ENCODE measurements at places on chromosomes 4 and X.
A peak's percentile ranks its signal among the peaks of the same experiment; 100 is the strongest.

- no peak for DNase-seq
These were observed 146.8 kb upstream of the IL1RAPL2 start for GRCh38 chrX:104419211-104419610.

DNA sequence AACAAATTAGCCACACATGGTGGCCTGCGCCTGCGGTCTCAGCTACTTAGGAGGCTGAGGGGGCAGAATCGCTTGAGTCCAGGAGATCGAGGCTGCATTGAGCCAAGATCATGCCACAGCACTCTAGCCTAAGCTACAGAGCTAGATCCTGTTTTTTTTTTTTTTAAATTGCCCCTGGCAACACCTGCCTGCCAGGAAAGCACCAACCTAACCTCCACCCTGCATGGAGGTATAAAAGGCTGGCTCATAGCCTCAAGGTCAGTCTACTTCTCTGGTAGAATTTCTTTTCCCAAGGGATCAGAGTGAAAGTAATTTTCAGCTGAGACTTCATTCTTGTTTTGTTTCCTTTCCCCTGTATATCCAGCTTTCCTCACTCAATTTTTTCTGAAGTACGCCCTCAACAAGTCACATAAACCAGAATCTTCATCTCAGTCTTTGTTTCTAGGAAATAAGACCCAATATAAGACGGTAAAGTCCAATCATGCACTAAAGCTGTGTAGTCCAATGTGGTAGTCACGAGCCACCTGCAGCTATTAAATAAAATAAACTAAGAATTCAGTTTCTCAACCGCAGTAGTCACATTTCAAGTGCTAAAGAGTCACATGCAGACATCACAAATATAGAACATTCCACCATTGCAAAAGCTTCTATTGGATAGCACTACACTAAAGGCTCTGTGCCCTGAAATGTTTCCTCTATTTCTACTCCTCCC is 113.3 kb downstream of the HPGD start:
- no peak for DNase-seq

- no peak for DNase-seq
These were observed 98.2 kb downstream of the FRYL start for GRCh38 chr4:48681856-48682255.

DNA sequence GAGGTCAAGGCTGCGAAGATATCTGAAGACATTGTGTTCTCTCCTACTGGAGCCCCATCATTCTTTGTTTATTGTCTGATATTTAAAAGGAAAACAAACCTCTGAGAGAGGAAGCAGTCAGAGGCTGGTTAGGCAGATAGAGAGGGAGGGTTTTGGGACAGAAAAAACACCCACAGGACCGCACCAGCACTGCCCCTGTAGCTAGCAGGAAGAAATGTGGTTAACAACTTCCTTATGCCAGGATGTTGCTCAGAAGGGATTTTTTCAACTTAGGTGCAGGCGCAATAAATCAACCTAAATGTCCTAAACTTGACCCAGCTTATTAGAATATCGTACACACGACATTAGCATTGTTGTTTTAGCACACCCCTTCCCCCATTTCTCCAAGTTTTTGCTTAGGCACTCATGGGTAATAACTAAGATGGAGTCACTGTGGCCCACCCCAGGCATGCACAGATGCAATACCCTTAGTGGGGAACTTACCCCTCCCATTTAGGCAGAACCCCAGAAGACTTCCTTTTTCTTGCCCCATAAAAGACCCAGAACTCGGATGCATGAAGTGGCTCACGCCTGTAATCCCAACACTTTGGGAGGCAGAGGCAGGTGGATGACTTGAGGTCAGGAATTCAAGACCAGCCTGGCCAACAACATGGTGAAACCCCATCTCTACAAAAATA is 2.8 kb upstream of the ZNF718 start:
- peak; percentile 12 for DNase-seq
